ENCODE measurements at places on chromosomes 5 and 9. TPM values are rescaled to one million over a fixed set of nuclear protein-coding genes. Genes with fewer than 3 reads are reported as not detected.

The PCDHGA6 gene
- 4.2 TPM for total RNA-seq

The AQP3 gene
- total RNA-seq = 3.3 TPM

The HRH2 gene
- total RNA-seq = not detected

The IFNB1 gene
- total RNA-seq = not detected

The DNAJB5 gene
- total RNA-seq = 14.9 TPM

The NUTM2G gene
- not detected for total RNA-seq

The ADRB2 gene
- 3.4 TPM for total RNA-seq

The SLC31A1 gene
- 27.5 TPM for total RNA-seq

The FBP2 gene
- total RNA-seq = not detected

The ABO gene
- not detected for total RNA-seq

DNA sequence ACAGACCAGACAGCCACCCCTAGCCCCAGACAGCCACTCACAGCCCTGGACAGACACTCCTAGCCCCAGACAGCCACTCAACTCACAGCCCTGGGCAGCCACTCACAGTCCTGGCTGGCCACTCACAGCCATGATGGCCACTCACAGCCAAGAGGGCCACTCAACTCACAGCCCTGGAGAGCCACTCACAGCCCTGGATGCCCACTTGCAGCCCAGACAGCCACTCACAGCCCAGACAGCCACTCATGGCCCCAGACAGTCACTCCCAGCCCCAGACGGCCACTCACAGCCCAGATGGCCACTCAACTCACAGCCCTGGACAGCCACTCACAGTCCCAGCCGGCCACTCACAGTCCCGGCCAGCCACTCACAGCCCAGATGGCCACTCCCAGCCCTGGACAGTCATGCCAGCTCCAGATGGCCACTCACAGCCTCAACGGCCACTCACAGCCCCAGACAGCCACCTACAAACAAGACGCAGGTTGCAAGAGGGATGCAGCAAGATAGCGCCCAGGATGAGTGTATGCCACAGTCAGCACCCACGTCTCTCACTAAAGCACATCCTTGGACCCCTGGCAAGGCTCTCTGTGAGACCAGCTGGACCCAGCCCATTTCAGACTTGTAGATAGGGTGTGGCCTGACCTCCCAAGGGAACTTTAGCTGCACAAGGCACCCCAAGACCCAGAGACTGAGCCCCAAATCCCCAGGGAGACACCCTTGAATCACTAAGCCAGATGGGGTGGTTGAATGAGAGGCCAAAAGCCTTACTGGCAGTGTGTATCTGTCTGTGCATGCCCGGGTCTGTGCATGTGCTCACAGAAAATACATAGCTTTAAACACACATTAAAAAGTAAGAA lies 22.4 kb downstream of the ZDHHC11B start:
- DNase-seq = no peak

GRCh38 chr9:137672907-137673791 lies 54.3 kb downstream of the EHMT1 start:
- DNase-seq = peak; percentile 79

- DNase-seq = no peak
Observed at GRCh38 chr9:86924206-86924605, 23.1 kb downstream of the GAS1 start.

- no peak for DNase-seq
Observed at GRCh38 chr5:116046823-116047222, 14.6 kb downstream of the ARL14EPL start.

GRCh38 chr9:35366627-35367026 lies 123.3 kb upstream of the RUSC2 start:
- DNase-seq = no peak

DNA sequence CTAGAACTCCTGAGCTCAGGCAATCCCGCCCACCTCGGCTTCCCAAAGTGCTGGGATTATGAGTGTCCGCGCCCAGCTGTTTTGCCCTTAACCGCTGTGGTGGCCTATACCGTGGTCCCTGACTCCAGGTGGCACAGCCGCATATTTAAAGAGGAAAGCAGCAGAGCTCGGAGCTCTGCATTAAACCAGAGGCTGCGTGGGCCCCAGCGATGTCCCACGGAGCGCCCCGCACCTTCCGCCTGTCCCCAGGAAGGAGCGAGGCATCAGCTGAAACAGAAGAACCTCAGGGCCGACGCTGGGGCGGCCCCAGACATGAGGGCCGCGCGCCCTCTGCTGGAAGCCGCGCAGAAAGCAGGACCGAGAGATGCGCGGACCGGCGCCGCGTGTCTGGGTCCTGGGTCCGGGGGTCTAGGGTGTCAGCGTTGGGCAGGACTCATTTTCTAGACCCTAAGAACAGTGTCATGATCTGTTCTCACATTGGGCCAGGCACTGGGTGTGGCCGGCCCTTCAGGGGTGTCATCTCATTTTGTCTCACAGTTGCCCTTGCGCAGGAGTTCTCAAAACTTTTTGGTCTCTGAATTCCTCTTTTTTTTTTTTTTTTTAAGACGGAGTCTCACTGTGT lies 37.7 kb downstream of the LAMC3 start:
- DNase-seq = peak; percentile 49

GRCh38 chr9:131562032-131562959 lies 17.0 kb downstream of the PRRT1B start:
- peak; percentile 21 for DNase-seq

DNA sequence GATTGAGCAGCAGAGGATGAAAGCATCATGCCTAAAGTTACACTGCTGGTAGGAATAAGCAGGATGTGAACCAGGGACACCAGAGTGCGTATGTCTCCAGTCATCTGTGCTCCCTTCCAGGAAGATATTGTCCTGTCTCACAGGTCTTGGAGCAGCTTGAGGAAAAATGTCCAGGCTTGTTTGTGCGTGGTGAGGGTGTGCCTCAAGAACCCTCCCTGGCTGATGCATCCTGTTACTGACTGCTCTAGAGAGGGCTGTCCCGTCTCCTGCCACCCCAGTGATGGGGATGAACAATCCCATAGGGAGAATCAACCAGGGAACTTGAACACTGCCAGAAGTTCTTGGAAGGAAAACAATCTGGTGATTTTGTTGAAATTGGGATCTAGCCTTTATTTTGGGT lies 132.0 kb downstream of the INSYN2B start:
- DNase-seq = no peak

- peak; percentile 88 for DNase-seq
Observed at GRCh38 chr9:116144038-116144437, 9.6 kb upstream of the PAPPA start.

GRCh38 chr9:126335837-126336735 lies 9.5 kb downstream of the MVB12B start:
- DNase-seq = no peak

DNA sequence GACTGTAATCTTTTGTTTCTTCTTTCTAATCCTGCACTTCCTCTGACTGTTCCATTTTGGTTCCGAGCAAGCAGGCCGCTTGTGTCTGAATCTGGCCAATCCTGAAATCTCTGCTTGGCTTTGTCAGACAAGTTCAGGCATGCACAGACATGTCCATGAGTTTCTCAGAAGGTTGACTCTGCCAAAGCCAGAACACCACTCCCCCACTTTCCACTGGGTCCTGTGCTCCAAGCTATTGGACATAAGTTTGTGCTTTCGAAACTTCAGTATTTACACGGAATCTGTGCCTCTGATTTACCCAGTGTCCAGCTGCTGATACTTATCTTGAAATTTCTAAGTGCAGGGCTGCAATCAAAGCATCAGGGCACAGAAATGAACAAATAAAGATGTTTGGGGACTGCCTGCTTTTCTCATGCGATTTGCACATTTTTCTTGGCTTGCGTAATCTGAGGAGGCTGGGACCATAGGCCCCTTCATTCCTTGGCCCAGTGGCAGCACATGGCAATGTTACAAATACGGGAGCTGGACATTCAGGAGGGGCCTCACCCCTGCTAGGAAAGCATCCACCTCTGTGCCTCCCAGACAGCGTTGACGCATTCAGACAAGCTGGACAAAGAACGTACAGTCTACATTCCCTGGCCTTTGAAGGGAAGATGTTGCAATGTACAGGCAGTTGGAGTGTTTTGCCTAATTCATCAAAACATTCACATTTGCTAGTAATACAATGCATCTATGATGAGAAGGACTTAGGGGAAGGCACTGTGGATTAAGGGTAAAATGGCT lies 209.2 kb upstream of the PAPPA start:
- peak; percentile 100 for DNase-seq

DNA sequence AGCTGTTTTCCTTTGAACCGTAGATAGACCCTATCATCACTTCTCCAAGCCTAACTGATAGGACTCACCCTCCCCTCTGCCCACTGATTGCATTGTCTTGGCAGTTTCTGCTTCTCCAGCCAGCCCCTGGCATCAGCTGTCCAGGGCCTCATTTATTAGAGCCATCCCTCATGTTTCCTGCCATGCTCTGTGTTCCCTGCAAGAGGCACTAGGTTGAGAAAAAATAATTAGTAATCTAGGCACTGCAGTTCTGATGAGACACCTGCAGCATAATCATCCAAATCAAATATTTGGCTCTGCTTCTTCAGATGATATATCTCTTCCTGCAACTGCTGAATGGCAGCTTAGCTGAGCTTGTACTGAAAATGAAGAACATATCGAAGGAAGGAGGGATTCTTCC lies 303.0 kb upstream of the TLE4 start:
- no peak for DNase-seq

- peak; percentile 23 for DNase-seq
Observed at GRCh38 chr5:17316970-17317459, 99.6 kb downstream of the BASP1 start.

DNA sequence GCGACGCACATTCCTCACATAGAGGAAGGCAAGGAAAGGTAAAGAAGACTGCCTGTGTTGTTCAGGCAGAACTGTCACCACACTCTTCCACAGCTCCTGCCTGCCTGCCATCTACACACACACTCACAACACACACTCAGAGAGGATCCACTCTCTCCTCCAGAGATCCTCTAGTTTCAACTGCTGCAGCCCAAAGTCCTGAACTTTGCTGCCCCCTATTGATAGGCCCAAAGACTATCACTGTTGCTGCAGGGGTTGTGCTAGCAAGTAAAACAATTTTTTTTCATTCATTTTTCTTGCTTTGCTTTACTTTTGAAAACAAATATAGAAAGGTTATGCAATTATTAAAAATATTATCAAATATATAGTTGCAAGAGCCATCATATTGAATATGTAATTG lies 5.9 kb upstream of the CFAP90 start:
- peak; percentile 28 for DNase-seq

DNA sequence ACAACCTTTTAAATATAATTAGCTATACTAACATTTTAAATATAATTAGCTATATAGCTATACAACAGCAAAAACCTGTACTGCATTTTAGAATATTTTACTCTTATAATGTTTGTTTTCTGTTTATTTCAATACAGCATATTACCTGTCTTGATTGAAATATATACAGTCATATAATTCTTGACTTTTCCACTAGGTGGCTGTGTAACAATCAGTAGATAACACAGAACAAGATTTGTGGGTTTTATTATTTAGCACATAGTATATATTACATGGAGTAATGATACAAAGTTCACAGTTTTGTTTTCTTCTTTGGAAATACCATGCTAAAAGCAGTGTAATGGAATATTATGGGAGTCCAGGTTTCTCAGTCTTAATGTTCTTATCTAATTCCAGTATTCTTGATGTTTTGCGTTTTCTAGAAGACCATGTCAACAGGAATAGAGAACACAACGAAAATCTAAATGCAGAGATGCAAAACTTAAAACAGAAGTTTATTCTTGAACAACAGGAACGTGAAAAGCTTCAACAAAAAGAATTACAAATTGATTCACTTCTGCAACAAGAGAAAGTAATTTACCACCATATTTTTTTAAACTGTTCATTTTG lies 13.3 kb downstream of the HMMR start:
- DNase-seq = no peak

DNA sequence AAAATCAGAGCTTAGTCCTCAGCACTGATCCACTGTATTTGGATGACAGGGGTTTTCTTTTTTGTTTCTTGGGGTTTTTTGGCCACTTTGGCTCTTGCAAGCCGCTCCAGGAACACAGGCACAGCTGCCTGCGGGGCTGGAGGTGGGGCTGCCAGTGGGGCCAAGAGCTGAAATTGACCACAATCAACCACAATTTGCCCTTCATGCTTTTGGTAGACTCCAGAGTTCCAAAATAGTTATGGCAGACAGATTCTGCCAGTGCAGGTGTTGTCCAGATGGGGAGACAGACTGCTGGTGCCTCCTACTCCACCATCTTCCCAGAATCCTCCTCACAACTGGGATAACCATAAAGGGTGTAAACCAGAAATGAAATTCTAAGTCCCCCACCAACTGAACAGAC lies 36.5 kb downstream of the PLEKHG4B start:
- no peak for DNase-seq

GRCh38 chr9:21465138-21465537 lies 17.0 kb downstream of the IFNE start:
- DNase-seq = no peak

- no peak for DNase-seq
Observed at GRCh38 chr9:33011831-33012230, 10.4 kb upstream of the APTX start.

- peak; percentile 21 for DNase-seq
Observed at GRCh38 chr9:129183495-129184218, 5.6 kb upstream of the IER5L start.

DNA sequence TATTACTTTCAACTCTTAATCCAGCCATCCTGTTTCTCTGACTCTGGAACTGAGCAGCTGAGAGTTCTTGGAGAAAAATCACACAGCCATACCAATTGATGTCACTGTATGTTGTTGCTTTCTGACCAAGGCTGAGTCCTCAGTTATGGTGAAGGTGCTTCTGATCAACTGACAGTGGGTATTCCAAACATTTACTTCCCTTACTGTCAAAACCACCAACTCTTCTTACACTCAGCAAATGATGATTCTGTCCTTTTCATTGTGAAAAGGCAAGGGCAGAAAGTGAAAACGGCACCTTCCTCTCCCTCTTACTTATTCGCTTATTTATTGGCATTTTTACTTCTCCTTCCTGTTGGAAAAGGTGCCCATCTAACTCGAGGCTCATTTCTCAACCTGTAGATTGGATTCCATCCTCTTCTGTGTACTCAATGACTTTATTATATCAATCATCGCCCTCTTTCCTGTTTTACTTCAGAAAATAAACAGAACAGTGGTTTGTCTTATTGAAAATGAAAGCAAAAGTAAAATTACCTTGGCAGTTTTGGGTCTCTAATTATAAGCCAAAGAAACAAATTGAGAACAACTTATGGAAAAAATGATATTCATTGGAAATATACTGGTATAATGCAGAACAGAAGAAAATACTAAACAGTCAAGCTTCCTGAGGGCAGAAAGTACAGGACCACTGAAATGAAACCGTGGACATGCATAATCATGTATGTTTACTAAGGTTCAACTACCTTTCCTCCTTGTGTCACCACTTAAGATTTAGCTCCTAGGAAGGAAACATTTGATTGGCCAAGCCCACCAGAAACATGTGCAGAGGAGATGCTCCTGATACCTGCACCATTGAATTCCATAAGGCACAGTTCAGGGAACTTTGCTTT lies 104.5 kb upstream of the CHD1 start:
- DNase-seq = peak; percentile 7

DNA sequence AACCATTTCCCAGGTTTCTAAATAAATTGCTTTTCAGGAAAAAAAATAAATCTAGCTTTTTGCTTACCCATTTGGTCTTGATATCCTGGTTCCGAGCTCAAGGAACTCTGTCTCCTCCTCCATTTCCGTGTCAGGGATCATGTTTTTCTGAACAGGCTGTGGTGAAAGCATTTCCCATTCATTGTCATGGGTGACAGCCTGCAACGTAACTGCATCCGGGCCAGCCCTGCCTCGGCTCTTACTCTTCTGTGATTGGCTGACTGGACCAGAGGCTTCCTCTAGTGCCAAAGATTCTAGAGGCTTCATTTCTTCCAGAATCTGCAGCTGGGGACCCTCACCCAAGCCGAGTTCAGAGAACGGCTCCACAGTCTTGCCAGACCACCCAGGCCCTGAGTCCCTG lies 61.0 kb upstream of the PCA3 start:
- no peak for DNase-seq

Data from IMR-90 (cell line).